Thymus (tissue), 14 donors: ENCODE measurements at places on chromosomes 12 and 14.
A peak's percentile ranks its signal among the peaks of the same experiment; 100 is the strongest.

- no peak for DNase-seq
These were observed 1.4 kb downstream of the JPH4 start for GRCh38 chr14:23577004-23577681.

DNA sequence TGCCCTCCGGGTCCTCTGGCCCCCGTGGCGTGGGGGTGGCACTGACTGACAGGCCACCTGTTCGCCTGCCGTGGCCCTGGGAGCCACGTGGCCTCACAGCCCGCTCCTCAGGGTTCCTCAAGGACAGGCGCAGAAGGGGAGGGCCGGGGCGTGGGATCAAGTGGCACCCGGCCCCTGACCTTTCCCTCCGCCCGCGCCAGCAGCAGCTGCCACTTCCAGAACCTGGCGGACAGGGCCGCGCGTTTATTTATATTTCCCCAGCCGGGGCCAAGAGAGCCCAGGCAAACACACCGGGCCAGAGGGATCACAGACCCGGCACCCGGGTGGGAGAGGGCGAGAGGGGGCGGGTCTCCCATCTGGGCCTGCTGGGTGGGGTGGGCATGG is 92.6 kb downstream of the RFLNA start:
- no peak for DNase-seq

DNA sequence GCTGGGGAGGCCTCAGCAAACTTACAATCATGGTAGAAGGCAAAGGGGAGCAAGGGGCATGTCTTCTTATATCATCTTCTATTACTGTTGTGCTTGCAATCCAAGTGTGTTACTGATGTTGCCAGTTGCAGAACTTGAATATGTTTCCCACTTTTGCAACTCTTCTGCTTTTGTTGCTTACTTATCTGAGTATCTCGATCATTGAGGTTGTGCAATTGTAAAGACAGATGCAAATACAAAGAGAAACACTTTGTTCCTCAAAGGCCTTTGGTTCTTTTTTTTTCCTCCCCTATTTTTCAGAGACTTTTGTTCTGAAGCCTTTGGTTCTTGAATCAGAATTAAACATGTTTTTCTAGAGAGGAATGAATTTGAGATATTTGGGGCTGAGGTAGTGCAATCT is 3.7 kb upstream of the COX8C start:
- no peak for DNase-seq

DNA sequence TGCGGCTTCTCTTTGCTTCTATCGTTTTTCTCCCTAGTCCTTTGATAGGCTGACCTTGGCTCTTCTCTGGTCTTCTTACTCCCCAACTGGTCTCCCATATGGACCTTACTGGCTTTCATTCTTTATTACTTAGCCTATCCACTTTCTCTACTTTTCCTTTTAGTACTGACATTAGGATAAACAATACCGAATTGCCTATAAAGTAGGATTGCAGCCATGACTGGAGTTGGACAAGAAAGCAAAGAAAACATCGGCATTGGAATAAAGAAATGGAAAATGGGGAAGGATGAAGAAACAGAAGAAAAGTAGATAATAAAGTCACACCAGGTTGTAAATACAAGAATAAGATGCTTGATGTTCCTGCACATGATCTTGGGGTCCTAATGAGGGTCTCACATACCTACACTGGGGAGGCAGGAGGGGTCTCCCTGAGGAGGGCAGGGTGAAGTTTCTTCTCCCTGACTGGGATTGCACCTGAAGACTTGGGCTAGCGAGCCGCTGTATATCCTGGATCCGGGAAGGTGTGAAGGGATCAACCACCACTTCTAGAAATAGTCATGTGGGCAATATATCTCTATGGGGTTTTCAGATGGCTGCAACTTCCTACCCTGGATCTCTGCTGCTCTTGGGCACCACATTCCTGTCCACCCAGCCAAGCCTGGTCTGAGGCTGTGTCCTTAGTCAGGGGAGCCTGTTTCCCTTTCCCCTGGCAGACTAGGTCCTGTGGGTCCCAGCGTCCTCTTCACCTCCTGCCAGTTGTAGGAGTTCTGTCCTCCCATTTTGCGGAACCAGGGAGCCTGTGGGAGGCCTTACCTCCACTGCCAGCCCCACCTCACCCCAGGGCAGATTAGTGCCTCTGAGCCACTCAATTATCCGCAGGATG is 13.1 kb downstream of the NKX2-1 start:
- DNase-seq, result no peak

- DNase-seq, result no peak
These were observed 5.0 kb downstream of the CARMIL3 start for GRCh38 chr14:24056800-24057184.

GRCh38 chr14:68947802-68948201 is 31.3 kb downstream of the ACTN1 start:
- DNase-seq, result no peak

GRCh38 chr12:11568762-11569478 is 80.6 kb upstream of the ETV6 start:
- DNase-seq, result no peak

- DNase-seq, result no peak
These were observed 76.1 kb downstream of the MED13L start for GRCh38 chr12:116201359-116201758.

GRCh38 chr14:33928895-33929294 is 22.0 kb downstream of the EGLN3 start:
- no peak for DNase-seq

- no peak for DNase-seq
These were observed 132.4 kb upstream of the NEDD1 start for GRCh38 chr12:96774496-96775256.

DNA sequence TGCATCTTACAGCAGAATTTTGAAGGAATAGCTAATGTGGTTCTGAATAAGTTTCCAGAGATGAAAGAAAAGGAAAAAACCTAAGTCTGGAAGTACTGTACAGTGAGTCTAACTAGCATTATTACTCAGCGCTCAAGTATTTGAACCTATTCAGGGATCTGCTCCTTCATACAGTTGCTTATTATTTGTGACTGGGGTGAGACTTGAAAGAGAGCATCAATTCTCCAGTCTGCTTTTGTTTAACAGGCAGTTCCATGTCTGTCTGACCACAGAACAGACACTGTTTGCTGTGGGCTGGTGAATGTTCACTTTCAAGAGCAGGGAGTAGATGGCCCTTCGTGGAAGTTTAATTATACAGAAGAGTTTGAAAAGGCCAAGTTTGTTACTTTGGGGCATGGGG is 9.3 kb downstream of the ETV6 start:
- no peak for DNase-seq

DNA sequence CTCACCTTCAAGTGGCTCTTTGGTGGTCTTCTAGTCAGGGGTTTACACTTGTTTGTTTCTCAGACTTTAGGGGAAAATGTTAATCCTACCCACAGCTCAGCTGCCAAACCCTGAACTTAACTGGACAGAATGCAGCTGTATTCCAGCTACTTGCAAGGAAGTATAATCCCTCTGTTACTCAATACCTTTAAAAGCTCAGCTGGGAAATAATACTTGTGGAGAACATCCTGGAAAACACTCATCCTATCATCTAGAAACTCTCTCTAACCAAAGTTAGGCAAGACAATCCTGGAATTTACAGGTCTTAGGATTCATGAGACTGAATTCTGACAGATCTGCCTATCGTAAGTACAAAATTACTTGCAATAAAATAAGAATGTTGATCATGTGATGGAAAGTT is 404.1 kb downstream of the ADAMTS20 start:
- DNase-seq, result no peak

GRCh38 chr12:117047810-117048584 is 51.2 kb downstream of the TESC start:
- no peak for DNase-seq

GRCh38 chr14:55107766-55108554 is 21.1 kb upstream of the LGALS3 start:
- no peak for DNase-seq

DNA sequence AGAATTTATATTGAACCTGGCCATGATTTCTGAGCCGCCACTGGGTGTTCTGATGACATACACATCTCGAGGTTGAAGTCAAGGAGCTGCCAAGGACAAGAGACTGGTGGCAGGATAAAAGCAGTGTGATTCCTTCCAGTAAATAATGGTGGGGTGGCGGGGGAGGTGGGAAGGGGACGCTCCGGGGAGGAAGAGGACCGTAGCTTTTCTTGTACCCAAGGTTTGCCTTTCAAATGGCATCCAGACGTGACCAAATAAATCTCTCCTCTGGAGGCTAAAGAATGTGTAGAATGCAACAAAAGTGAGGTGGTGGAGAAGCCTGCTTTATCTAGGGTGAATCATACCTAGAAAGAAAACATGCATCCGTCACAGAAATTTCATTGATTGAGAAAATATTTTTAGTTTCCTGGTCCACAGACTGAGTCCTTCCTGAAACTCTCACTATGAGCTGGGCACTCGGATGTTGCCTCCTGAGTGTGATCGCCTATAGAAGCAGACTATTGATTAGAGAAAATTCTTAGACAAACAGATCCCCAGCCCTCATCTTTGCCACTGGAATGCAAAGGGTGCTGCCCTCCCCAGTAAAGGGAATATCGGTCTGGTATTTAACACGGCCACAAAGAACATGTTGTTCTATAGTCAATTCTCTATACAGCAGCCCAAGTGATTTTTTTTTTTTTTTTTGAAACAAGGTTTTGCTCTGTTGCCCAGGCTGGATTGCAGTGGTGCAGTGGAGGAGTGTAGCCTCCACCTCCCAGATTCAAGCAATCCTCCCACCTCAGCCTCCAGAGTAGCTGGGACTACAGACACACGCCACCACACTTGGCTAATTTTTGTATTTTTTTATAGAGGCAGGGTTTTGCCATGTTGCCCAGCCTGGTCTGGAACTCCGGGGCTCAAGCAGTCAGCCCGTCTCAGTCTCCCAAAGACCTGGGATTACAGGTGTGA is 112.1 kb downstream of the DPF3 start:
- DNase-seq, result no peak

GRCh38 chr14:94163796-94164195 is 10.3 kb upstream of the PPP4R4 start:
- no peak for DNase-seq

DNA sequence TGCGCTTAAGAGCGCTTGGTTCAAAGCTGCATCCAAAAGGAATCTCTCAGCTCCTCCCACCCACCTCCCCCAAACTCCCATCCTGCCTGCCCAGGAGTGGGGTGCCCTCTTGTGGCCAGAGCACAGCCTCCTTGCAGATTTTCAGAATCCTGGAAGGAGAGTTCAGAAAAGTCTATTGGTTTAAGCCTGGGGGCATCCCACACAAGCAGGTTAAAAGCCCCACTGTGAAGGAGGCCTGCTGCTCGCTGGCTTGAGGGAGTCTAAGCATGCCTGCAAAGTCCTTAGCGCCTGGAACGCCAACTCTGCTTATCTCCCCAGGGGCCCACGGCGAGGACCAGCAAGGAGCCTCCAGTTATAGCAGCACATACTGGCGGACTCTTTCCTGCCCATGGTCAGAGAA is 297.1 kb downstream of the KSR2 start:
- no peak for DNase-seq

- no peak for DNase-seq
These were observed 11.4 kb downstream of the MANSC1 start for GRCh38 chr12:12338527-12339168.

DNA sequence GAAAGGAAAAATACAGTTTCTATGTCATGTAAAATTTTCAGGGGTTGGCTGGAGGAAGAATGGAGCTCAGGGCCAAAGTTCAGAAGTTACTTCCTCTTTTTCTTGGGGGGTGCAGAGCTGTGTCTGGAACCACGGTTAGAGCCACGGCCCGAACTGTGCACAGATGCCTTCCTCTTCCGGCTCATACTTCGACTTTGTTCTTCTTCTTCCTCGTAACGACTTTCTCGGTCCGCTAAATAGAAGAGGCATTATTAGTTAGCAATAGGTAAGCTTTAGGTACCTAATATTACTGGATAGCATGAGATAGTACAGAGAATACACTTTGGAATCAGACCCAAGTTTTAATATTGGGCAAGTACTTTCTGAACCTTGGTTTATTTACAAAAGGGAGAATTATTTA is 31.2 kb downstream of the SUPT16H start:
- no peak for DNase-seq

DNA sequence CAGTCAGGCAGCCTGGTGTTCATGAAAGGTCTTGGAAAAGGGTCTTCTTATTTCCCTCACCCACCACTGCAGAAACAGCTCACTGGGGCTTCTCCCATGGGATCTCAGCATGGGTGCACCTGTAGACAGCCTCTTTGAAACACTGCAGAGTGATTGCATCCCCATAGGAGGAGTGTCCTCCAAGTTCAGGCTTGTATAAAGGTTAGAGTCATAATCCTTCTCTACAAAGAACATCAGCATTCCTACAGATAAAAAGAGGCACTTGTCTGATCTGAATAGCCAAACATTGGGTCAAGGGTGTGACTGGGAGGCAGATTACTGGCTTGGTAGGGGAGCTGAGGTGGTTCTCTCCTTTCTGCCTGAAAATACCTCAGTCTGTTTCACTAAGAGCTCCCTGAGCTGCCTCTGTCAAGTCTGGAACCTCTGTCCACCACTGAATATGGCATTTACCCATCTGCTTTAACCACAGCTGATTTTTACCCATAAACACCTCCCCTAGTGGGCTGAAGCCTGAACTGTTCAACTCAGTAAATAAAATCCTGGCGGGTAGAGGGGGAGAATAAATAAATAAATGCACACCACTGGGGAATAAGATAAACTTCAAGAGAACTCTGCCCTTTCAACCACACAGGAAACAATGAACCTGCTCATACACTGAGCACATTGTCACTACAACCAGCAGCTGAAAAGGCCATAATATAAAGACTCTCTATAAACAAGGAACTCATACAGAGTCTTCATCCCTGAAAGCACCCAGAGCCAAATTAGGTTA is 120.7 kb upstream of the SCAF11 start:
- DNase-seq, result no peak

GRCh38 chr14:86997271-86997670 is 995.7 kb downstream of the GALC start:
- no peak for DNase-seq

GRCh38 chr12:3752096-3752709 is 706 bp downstream of the CRACR2A start:
- DNase-seq, result peak; percentile 48

- no peak for DNase-seq
These were observed 17.8 kb downstream of the OTUB2 start for GRCh38 chr14:94043756-94044475.

- DNase-seq, result no peak
These were observed 233.5 kb downstream of the BTG1 start for GRCh38 chr12:91912178-91912577.

DNA sequence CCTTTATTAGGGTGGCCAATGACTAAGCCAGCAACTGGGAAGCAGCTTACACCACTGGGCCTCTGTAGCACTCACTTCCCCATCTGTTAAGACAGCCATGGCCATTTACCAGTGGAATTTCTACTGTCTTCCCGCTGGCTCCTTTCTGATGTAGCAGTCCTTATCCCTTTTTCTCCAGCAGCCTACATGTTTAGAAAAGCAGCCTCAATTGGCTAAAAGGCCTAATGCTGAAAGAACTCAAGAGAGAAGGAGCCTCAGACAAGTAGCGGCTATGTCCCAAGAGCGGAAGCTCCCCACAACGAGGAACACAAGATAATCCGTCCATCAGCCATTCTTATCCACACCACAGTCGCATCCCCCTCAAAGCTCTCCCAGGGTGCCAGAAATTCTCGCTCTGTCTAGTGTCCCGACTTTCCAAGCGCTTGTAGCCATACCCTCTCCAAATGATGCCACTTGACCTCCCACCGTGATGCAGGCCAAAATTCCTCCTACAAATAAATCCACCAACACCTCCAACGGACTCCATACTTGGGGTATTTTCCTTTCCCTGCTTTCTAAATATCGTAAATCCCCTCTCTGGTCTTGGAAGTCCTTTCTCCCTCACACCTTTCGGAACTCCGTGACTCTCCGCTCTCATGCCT is 624 bp downstream of the M6PR start:
- DNase-seq, result no peak

- no peak for DNase-seq
These were observed 63.6 kb upstream of the PWP1 start for GRCh38 chr12:107622001-107622400.
